ENCODE measurements at places on chromosomes 2 and 18.

DNA sequence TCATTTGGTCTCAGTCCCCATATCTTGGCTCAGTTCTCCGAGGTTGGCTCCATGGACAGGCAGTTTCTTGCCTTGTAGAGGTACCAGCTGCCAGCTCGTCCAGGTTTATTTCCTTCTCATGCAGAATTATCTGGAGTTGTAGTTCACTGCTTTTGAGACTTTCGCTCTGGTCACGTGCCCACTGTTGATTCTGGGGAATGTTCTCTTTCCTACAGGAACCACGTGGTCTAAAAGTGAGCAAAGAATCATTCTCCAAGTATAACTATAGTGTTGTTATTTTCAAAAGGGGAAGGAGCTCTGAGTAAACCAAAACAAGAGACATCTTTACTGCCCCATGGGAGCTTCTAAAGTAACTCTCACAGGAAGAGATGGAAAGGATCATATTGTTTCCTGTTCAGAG lies 41.2 kb upstream of the RAB27B start:
- DNase-seq: no peak
- H3K36me3 ChIP-seq: no peaks in the 10 kb centered on the region
- H3K27ac ChIP-seq: no peak overlapping the region
- H3K4me3 ChIP-seq: no peak overlapping the region

- H3K27me3 ChIP-seq: no peaks in the 10 kb centered on the region
- no peak overlapping the region for H3K4me3 ChIP-seq
- peaks cover 17% of the 10 kb centered on the region for H3K4me1 ChIP-seq
- no peaks in the 10 kb centered on the region for H3K36me3 ChIP-seq
Measured at GRCh38 chr2:37679072-37679695, 7.7 kb upstream of the CDC42EP3 start.

DNA sequence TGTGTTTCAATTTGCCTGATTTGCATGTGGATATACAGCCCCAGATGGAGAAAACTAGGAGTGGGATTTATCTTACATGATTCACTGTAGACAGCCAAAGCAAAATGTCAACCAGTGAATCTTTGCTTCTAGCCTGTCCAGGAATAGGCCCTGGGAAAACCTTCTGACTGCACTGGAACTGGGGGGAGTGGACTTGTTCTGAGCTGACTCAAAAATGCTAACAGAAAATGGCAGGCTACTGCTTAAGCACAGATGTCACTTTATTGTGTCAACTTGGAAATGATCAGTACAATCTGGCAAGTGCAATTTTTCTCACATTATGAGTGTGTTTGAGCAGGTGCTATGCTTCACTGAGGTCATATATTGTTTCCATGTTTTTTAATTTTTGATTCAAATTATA lies 593.7 kb downstream of the NRXN1 start:
- no peak overlapping the region for H3K4me3 ChIP-seq
- no peaks in the 10 kb centered on the region for H3K4me1 ChIP-seq
- no peak for DNase-seq
- no peak overlapping the region for H3K27ac ChIP-seq
- H3K27me3 ChIP-seq: peaks cover 6% of the 10 kb centered on the region

DNA sequence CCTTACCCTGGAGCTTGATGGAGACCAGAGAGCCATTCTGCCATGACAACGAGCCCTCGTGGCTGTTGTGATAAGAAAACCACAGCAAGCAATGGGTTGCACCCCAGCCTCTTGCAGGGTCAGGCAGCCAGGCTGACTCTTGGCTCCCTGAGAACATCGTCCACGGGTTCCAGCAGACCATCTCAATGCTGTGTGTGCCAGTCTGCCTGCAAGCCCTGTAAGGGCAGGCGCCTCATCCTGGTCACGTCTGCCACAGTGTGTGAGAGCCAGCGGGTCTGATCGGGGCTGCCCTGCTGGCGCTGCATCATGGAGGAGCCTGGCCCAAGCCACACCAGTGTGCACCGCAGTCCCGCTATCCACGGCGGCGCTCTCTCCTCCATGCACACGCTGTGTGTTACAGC lies 71.0 kb upstream of the MGAT4A start:
- no peaks in the 10 kb centered on the region for H3K27me3 ChIP-seq
- H3K4me3 ChIP-seq: no peak overlapping the region
- H3K4me1 ChIP-seq: peaks cover 19% of the 10 kb centered on the region
- no peak overlapping the region for H3K27ac ChIP-seq
- no peaks in the 10 kb centered on the region for H3K36me3 ChIP-seq

DNA sequence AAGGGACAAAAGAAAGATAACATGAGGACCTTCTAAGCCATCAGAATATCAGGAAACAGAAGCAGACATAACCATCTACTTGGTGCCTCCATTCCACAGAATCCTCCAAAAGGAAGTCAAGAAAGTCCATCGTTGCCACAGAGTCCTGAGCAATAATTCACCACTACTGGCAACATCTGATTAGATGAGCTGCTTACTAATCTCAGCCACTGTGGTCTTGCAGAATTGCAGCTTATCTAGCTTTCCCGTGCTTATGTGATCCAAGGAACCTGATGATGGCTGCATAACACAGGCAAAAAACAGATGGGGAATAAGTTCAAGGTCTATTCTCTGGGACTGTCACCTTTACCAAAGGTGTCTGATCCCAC lies 278.5 kb downstream of the AFF3 start:
- no peaks in the 10 kb centered on the region for H3K27me3 ChIP-seq
- H3K27ac ChIP-seq: no peak overlapping the region
- no peak overlapping the region for H3K4me3 ChIP-seq
- peaks cover 6% of the 10 kb centered on the region for H3K4me1 ChIP-seq
- no peaks in the 10 kb centered on the region for H3K36me3 ChIP-seq
- no peak for DNase-seq

DNA sequence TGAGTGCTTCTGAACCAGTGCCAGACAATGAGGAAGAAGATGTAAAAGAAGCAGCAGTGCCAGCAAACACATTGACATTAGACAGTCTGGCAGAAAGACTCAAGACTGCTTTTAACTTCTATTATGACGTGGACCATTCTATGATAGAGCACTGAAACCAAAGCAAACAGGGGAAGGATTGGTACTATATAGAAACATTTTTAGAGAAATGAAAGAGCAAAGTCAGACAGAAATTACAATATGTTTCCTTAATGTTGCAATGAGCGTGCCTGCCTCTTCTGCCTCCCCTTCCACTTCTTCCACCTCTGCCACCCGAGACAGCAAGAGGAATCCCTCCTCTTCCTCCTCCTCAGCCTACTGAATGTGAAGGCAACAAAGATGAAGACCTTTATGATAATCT lies 39.7 kb downstream of the DHX57 start:
- H3K4me1 ChIP-seq: no peaks in the 10 kb centered on the region
- H3K27me3 ChIP-seq: no peaks in the 10 kb centered on the region
- no peak overlapping the region for H3K4me3 ChIP-seq
- peaks cover 53% of the 10 kb centered on the region for H3K36me3 ChIP-seq

GRCh38 chr18:59265974-59266369 lies 7.3 kb downstream of the RAX start:
- H3K4me3 ChIP-seq: no peak overlapping the region
- peaks cover 84% of the 10 kb centered on the region for H3K27me3 ChIP-seq
- H3K4me1 ChIP-seq: no peaks in the 10 kb centered on the region
- no peak for DNase-seq
- H3K36me3 ChIP-seq: no peaks in the 10 kb centered on the region
- no peak overlapping the region for H3K27ac ChIP-seq

DNA sequence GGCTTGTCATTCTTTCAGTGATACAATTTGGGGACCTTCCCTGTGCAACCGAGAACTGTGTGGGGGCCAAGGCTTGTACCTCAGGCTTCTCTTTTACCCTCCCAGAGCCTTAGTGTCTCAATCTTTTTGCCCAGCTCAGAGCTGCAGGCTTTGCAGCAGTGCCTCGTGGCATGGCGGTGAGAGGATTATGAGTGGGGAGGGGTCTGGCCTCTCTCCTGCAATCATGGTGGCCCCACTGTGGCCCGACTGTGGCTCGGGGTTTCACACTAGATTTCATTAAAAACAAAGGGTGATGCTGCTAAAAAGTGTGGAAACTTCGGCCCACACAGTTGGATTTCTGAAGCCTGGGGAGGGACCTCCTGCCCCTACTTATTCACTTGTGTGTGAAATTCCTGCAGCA lies 75.5 kb downstream of the CAPN13 start:
- H3K4me3 ChIP-seq: no peak overlapping the region
- no peak overlapping the region for H3K27ac ChIP-seq
- no peak for DNase-seq
- H3K36me3 ChIP-seq: no peaks in the 10 kb centered on the region
- no peaks in the 10 kb centered on the region for H3K4me1 ChIP-seq
- no peaks in the 10 kb centered on the region for H3K27me3 ChIP-seq

GRCh38 chr2:12253167-12253778 lies 463.5 kb upstream of the TRIB2 start:
- no peak for DNase-seq
- H3K36me3 ChIP-seq: no peaks in the 10 kb centered on the region
- no peaks in the 10 kb centered on the region for H3K27me3 ChIP-seq

DNA sequence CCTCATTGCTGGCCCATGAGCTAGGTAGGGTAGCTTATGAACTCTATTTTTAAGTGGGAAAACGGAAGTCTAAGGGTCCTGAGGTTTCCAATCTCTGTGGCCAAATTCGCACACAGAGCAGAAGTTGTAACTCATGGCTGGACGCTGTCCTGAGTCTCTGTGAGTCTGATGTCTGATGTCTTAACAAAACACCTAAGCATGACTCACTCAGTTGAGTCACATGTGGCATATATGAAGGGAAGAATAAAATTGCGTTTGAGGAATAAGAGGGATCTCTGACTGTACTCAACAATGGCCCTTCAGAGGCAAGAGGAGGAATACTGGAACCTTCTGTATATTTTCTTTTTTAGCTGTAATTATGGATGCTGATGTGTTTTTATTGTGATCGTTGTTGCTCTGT lies 569.7 kb downstream of the RIT2 start:
- H3K36me3 ChIP-seq: no peaks in the 10 kb centered on the region
- no peak for DNase-seq
- no peaks in the 10 kb centered on the region for H3K4me1 ChIP-seq
- no peak overlapping the region for H3K27ac ChIP-seq
- H3K27me3 ChIP-seq: no peaks in the 10 kb centered on the region

- no peak overlapping the region for H3K27ac ChIP-seq
- no peaks in the 10 kb centered on the region for H3K4me1 ChIP-seq
- no peak overlapping the region for H3K4me3 ChIP-seq
- no peak for DNase-seq
- H3K36me3 ChIP-seq: peaks cover 34% of the 10 kb centered on the region
Measured at GRCh38 chr18:79706658-79707057, 27.1 kb downstream of the CTDP1 start.

DNA sequence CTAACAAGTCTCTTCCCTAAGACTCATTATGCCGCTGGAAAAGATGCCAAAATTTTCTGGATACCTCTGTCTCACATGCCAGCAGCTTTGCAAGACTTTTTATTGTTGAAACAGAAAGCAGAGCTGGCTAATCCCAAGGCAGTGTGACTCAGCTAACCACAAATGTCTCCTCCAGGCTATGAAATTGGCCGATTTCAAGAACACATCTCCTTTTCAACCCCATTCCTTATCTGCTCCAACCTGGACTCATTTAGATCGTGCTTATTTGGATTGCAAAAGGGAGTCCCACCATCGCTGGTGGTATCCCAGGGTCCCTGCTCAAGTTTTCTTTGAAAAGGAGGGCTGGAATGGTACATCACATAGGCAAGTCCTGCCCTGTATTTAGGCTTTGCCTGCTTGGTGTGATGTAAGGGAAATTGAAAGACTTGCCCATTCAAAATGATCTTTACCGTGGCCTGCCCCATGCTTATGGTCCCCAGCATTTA lies 26.3 kb downstream of the DHRS9 start:
- DNase-seq: peak; percentile 70
- no peaks in the 10 kb centered on the region for H3K27me3 ChIP-seq
- H3K27ac ChIP-seq: peak overlapping the region; percentile 46
- H3K4me1 ChIP-seq: peaks cover 41% of the 10 kb centered on the region

DNA sequence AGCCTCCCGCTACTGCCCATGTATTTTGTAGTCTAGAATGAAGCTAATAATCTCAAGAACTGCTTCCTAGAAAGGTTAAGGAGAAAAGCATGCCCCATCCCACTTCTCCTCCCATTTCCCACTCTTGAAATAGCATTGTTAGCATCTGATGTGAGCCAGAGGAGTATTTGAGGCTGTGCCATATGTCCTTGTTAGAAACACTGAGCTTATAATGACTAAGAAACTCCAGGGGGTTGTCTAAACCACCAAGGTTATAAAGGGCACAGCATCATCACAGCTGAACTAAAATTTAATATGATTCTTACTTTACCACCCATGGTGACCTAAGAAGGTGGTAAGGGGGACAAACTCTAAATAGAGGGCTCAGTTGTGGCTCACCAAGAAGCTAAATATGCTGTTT lies 16.6 kb downstream of the TSPYL6 start:
- no peaks in the 10 kb centered on the region for H3K4me1 ChIP-seq
- H3K36me3 ChIP-seq: no peaks in the 10 kb centered on the region
- no peak overlapping the region for H3K27ac ChIP-seq
- H3K4me3 ChIP-seq: no peak overlapping the region
- no peaks in the 10 kb centered on the region for H3K27me3 ChIP-seq

- H3K27me3 ChIP-seq: no peaks in the 10 kb centered on the region
- no peaks in the 10 kb centered on the region for H3K36me3 ChIP-seq
- no peak overlapping the region for H3K4me3 ChIP-seq
- DNase-seq: no peak
Measured at GRCh38 chr18:74476140-74476539, 19.0 kb upstream of the DIPK1C start.

DNA sequence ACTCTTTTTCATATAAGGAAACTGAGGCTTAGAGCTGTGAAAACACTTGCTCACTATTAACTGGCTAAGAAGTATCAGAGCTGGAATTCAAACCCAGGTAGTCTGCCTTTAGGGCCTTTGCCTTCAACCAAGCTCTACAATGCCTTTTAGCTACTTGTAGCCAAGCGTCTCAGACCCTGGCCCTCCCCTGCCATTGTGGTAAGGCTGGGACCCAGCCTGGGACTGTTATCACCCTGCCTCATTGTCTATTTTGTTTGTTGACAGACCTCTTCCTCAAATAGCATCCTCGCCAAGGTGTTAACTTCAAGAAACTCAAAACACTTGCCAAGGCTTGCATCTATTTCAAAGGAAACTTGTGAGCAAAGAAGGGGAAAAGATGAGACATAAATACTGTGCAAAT lies 76.7 kb upstream of the CD28 start:
- DNase-seq: no peak
- H3K4me1 ChIP-seq: no peaks in the 10 kb centered on the region
- H3K27me3 ChIP-seq: no peaks in the 10 kb centered on the region
- H3K4me3 ChIP-seq: no peak overlapping the region

GRCh38 chr2:176745543-176746200 lies 466.9 kb upstream of the HNRNPA3 start:
- DNase-seq: no peak
- H3K27me3 ChIP-seq: peaks cover 3% of the 10 kb centered on the region
- H3K27ac ChIP-seq: no peak overlapping the region
- no peak overlapping the region for H3K4me3 ChIP-seq

- no peak for DNase-seq
- no peaks in the 10 kb centered on the region for H3K27me3 ChIP-seq
- no peak overlapping the region for H3K27ac ChIP-seq
- no peak overlapping the region for H3K4me3 ChIP-seq
Measured at GRCh38 chr2:15955232-15955988, 15.1 kb downstream of the MYCN start.

DNA sequence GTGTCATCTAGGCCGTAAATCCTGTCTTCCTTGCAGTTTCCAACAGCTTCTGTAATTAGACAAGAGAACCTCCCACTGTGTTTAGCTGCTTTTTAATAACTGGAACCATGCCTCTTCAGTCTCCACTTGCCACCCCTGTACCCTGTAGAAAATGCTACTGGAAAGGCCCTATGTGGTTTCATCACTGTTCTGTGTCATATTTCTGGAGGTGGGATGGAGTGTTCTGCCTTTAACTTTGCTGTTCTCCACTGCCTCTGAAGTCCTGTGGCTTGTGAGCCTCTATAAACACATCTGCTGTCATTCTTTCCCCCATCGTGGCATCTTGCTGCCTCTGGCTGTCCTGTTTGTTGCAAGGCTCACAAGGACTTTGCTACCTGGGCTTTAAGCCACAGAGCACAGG lies 17.9 kb downstream of the MGAT5 start:
- no peaks in the 10 kb centered on the region for H3K36me3 ChIP-seq
- no peak overlapping the region for H3K27ac ChIP-seq
- no peaks in the 10 kb centered on the region for H3K4me1 ChIP-seq
- no peak overlapping the region for H3K4me3 ChIP-seq
